ENCODE measurements at places on chromosomes 2 and 18. TPM values are rescaled to one million over a fixed set of nuclear protein-coding genes. Genes with fewer than 3 reads are reported as not detected.

Gene UGT1A3
- not detected for total RNA-seq

Gene CCDC141
- 17.8 TPM for total RNA-seq

Gene ASB18
- total RNA-seq, result 0.43 TPM

Gene B3GNT2
- total RNA-seq, result 20.9 TPM

Gene RESP18
- total RNA-seq, result not detected

Gene STEAP3
- 5.1 TPM for total RNA-seq

DNA sequence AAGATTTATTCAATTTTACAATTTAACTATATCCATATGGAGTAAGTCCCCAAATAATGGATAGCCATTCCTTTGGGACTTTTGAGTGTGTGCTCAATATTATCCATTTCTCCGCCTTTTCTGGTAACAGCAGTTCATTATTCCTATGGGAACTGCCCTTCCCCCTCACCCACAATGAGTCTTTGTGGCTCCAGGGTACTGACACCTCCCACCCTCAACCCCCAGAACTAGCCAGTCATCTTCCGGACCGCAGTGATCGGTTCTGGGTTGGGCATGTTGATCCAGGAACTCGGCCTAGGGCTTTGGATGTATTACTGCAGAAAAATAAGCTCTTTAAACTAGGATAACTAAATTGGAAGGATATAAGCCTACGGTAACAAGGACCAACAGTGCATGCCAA, 45.4 kb upstream of the CCDC150 start:
- peaks cover 12% of the 10 kb centered on the region for H3K4me1 ChIP-seq
- DNase-seq, result no peak
- no peak overlapping the region for H3K27ac ChIP-seq
- H3K36me3 ChIP-seq, result no peaks in the 10 kb centered on the region
- H3K4me3 ChIP-seq, result no peak overlapping the region

GRCh38 chr2:37629529-37629928, 41.9 kb downstream of the CDC42EP3 start:
- no peak for DNase-seq
- no peak overlapping the region for H3K27ac ChIP-seq
- H3K4me1 ChIP-seq, result peaks cover 8% of the 10 kb centered on the region
- no peak overlapping the region for H3K4me3 ChIP-seq
- no peaks in the 10 kb centered on the region for H3K36me3 ChIP-seq
- H3K27me3 ChIP-seq, result no peaks in the 10 kb centered on the region

GRCh38 chr2:40281021-40281940, 170.6 kb downstream of the SLC8A1 start:
- no peaks in the 10 kb centered on the region for H3K27me3 ChIP-seq
- DNase-seq, result peak; percentile 90
- no peaks in the 10 kb centered on the region for H3K36me3 ChIP-seq
- H3K4me3 ChIP-seq, result no peak overlapping the region

GRCh38 chr2:206341396-206341795, 66.9 kb downstream of the ZDBF2 start:
- DNase-seq, result no peak
- H3K4me3 ChIP-seq, result no peak overlapping the region
- H3K27me3 ChIP-seq, result no peaks in the 10 kb centered on the region

DNA sequence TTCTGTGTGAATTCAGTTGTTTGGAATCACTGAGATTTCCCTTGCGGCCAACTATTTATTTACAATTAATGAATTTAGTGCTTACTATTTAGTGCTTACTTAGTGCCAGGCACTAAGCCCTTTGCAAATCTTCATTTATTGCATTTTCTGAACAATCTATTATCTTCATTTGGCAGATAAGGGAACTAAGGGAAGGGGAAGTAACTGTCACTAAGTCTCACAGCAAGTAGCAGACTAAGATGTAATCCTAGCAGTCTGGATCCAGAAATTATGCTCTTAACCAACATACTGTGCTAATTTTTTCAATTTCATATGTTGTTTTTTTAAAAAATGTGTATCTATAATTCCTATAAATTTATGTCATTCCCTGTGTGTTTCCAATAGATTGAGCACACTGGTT, 214.4 kb upstream of the EPC2 start:
- H3K4me3 ChIP-seq, result no peak overlapping the region
- no peaks in the 10 kb centered on the region for H3K27me3 ChIP-seq
- no peaks in the 10 kb centered on the region for H3K36me3 ChIP-seq
- DNase-seq, result no peak
- no peaks in the 10 kb centered on the region for H3K4me1 ChIP-seq
- no peak overlapping the region for H3K27ac ChIP-seq

DNA sequence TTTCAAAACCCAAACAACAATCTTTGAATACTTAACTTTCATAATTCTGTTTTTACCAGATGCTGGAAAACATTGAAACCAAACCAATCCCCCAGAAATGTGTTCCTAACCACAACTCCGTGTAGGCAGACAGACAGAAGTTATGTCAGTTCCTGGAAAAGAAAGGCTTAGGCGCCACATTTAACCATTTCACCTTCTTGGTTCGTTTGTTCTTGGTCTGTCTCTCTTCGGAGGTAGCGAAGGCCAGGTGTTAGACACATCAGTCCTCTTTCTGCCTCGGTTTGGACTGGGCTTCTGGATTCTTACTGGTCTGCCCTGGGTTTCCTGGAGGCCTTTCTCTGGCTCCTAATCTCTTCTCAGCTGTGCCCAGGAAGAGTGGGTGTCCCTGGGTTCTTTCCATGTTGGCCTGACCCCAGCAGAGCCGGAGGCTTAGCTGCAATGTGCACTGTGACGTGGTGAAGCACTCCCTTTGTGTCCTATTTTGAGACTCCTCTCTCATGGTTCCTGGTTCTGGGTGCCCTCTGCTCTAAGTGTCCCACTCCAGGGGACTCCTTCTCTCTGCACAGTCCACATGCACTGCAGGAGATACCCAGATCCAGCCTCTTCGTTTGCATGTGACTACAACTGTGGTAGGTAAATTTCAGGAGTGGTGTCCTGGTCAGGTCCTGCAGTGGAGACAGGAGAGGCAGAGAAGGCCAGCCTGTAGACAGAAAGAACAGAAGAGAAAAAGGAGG, 23.1 kb upstream of the RAB31 start:
- DNase-seq, result no peak
- peak overlapping the region; percentile 29 for H3K27ac ChIP-seq
- H3K27me3 ChIP-seq, result no peaks in the 10 kb centered on the region
- no peak overlapping the region for H3K4me3 ChIP-seq
- peaks cover 15% of the 10 kb centered on the region for H3K4me1 ChIP-seq

DNA sequence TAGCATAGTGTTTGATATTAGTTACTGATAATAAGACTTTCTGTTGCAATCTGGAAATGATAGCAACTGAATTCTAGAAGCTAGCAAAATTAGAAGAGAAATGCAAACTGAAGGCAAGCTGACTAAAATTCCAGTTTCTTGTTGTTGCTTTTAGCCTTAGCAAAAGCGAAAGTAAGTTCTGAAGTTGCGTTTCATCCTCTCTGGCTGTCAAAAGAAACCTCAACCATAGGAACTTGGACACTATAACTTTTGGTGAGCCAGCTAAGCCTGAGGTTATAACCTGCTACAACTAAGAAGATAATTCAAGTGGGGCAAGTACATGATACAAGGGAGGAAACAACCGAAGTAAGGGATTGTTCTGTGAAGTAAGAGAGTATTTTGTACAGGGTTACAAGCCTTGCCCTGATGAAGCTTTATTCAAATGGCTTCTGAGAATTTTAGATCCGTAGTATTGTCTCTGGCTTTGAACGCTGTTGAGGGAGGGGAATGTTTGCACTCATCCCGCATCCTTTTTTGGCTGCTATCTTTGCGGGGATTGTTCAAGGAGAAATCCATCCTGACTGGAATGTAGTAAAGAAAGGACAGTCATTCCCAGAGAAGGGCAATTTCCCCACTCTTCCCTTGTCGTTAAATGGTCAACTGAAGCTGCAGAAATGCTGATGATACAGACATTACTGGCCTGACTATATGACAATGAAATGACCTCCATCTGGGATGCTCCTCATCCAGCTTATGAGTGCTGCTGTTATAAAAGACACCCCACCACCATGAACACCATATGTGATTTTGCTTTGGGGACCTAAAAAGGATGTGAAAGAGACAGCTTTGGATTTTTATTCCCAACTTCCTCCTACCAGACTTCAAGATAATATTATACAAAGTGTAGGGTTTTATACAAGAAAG, 7.0 kb upstream of the TMX3 start:
- H3K4me1 ChIP-seq, result no peaks in the 10 kb centered on the region
- no peak for DNase-seq
- no peaks in the 10 kb centered on the region for H3K36me3 ChIP-seq
- H3K4me3 ChIP-seq, result no peak overlapping the region

DNA sequence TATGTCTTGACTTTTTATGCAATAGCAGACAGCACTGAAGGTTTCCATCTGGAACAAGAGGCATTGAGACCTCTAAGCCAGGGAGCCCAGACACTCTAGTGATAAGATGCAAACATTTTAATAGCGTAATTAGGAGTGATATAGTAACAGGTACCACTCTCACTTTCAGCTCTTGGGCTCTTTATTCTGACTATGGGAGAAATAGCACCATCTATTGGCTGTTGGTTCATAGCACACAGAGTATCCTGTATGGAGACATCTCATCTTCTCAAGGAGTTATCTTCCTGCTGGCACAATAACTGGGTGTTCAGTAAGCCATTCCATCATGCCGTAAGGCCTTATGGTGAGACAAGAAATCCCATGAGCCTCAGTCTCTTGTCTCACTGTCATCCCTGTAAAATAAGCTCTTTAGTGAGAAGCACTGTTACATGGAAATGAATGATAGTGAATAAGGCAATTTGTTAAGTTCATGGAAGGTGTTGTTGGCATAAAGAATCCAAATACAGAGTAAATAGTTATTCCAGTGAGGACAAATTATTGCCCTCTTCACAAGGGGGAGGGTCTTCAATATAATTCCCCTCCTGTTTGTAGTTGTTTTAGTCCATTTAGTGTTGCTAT, 48.3 kb downstream of the THUMPD2 start:
- H3K36me3 ChIP-seq, result no peaks in the 10 kb centered on the region
- no peak overlapping the region for H3K4me3 ChIP-seq
- DNase-seq, result no peak
- H3K27ac ChIP-seq, result no peak overlapping the region
- H3K27me3 ChIP-seq, result no peaks in the 10 kb centered on the region

GRCh38 chr18:24019641-24020331, 5.2 kb downstream of the TTC39C start:
- peaks cover 13% of the 10 kb centered on the region for H3K4me1 ChIP-seq
- no peak for DNase-seq
- no peaks in the 10 kb centered on the region for H3K27me3 ChIP-seq
- no peak overlapping the region for H3K4me3 ChIP-seq

DNA sequence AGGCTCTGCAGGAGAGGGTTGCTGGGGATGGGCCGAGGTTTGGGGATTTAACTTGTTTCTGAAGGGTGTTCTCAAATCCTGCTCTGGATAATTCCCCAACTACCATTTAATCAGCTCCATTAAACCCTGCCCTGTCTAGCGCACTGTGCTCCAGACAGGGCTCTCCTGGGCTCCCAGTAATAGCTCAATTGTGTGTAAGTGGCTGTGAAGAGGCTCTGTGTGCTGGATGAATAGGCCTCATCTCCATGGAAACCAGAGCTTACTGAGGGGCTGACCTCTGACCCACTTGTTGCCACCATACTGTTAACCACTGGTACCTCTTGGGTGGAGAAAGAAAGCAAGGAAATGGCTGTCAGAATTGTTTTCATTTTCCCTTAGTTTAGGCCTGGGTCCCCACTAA, 92.9 kb downstream of the TGOLN2 start:
- H3K27ac ChIP-seq, result no peak overlapping the region
- H3K4me3 ChIP-seq, result no peak overlapping the region
- DNase-seq, result no peak
- no peaks in the 10 kb centered on the region for H3K27me3 ChIP-seq

DNA sequence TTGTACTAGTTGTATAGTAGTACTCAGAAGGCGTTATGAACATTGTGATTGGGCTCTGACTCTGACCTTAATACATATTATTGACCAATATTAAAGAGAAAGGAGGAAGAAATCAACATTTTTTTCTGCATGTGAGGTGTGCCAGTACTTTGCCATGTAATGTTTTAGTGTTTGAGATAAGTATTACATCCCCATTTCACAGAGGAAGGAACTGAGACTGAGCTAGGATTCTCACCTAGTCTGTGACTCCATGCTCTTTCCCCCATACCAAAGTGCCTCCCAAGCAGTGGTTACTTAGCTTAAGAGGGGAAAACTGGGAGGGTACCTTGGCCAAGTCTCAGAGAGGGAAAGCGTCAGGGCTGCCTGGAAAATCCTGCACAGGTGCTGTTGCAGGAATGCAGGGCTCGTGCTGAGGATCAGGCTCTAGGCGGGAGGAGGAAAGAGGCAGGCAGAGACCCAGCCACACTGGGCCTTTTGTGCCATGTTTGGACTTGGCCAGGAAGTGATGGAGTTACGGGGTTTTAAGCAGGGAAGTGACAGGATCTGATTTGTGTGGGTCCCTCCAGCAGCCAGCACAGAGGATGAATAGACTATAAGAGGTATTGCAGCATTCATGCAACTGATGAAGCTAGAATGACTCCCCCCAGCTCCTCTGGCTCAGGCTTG, 1.7 kb downstream of the PNKD start:
- H3K4me3 ChIP-seq, result no peak overlapping the region
- DNase-seq, result no peak
- no peaks in the 10 kb centered on the region for H3K27me3 ChIP-seq
- peak overlapping the region; percentile 56 for H3K27ac ChIP-seq

- no peak overlapping the region for H3K27ac ChIP-seq
- no peaks in the 10 kb centered on the region for H3K36me3 ChIP-seq
- no peak overlapping the region for H3K4me3 ChIP-seq
- H3K4me1 ChIP-seq, result no peaks in the 10 kb centered on the region
- H3K27me3 ChIP-seq, result no peaks in the 10 kb centered on the region
Measured at GRCh38 chr18:46732201-46732600, 24.7 kb downstream of the ST8SIA5 start.

DNA sequence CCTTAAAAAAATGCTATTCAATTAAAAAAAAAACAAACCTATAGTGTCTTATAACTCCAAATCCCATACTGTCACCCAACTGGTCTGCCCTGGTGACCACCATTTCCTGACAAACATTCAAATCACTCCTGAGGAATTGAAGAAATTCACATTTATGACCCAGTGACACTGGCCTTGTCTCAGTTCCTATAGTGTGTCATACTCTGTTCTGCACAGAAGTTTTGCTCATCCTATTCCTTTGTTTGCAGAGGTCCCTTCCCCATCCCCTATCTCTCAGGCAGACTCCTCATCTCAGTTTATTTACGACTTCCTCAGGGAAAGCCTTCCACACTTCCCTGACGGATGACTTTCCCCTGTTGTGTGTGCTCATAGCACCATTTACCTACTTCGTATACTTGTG, 14.7 kb downstream of the ZC3H6 start:
- H3K36me3 ChIP-seq, result no peaks in the 10 kb centered on the region
- no peaks in the 10 kb centered on the region for H3K4me1 ChIP-seq
- H3K4me3 ChIP-seq, result no peak overlapping the region
- no peaks in the 10 kb centered on the region for H3K27me3 ChIP-seq
- no peak for DNase-seq
- H3K27ac ChIP-seq, result no peak overlapping the region

GRCh38 chr18:58044370-58045241, 580 bp downstream of the NEDD4L start:
- H3K4me3 ChIP-seq, result peak overlapping the region; percentile 71
- H3K36me3 ChIP-seq, result no peaks in the 10 kb centered on the region
- peak; percentile 34 for DNase-seq
- peak overlapping the region; percentile 84 for H3K27ac ChIP-seq

- no peaks in the 10 kb centered on the region for H3K4me1 ChIP-seq
- no peaks in the 10 kb centered on the region for H3K36me3 ChIP-seq
- H3K27ac ChIP-seq, result no peak overlapping the region
- no peaks in the 10 kb centered on the region for H3K27me3 ChIP-seq
- no peak overlapping the region for H3K4me3 ChIP-seq
- no peak for DNase-seq
Measured at GRCh38 chr2:68214381-68214780, 38.0 kb downstream of the PPP3R1 start.

GRCh38 chr2:32844253-32844652, 102.5 kb upstream of the LTBP1 start:
- no peak overlapping the region for H3K4me3 ChIP-seq
- H3K27me3 ChIP-seq, result no peaks in the 10 kb centered on the region
- no peaks in the 10 kb centered on the region for H3K4me1 ChIP-seq
- no peak overlapping the region for H3K27ac ChIP-seq
- DNase-seq, result no peak
- H3K36me3 ChIP-seq, result no peaks in the 10 kb centered on the region
